ENCODE measurements at places on chromosomes 12 and 14.

- no peak overlapping the region for H3K27ac ChIP-seq
- H3K4me1 ChIP-seq = peaks cover 5% of the 10 kb centered on the region
- H3K4me3 ChIP-seq = no peak overlapping the region
- peak; percentile 89 for DNase-seq
- no peaks in the 10 kb centered on the region for H3K36me3 ChIP-seq
Observed at GRCh38 chr12:67720351-67720856, 71.9 kb downstream of the DYRK2 start.

DNA sequence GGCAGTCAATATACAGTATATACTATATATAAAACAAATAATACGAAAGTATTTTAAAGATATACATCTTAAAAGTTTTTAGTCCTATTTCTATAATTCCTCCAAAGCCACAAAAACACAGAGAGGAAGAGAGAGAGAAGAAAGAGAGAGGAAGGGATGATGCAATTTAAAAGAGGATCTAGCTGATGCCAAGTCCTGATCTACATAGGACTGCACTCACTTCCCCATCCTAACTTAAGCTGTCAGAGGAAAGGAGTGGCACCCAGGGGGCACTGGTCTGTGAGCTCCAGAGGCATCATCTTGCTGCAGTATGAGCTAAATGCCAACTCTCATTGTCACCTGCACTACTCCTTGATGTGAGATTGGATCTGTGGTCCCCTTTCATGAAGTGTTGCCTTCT, 95.8 kb downstream of the C12orf42 start:
- H3K4me1 ChIP-seq = no peaks in the 10 kb centered on the region
- no peak overlapping the region for H3K4me3 ChIP-seq
- DNase-seq = no peak
- H3K27me3 ChIP-seq = no peaks in the 10 kb centered on the region
- H3K36me3 ChIP-seq = no peaks in the 10 kb centered on the region

GRCh38 chr14:65976761-65977404, 509.3 kb upstream of the CCDC196 start:
- H3K4me3 ChIP-seq = no peak overlapping the region
- H3K4me1 ChIP-seq = no peaks in the 10 kb centered on the region
- no peak for DNase-seq
- no peak overlapping the region for H3K27ac ChIP-seq
- H3K36me3 ChIP-seq = no peaks in the 10 kb centered on the region

DNA sequence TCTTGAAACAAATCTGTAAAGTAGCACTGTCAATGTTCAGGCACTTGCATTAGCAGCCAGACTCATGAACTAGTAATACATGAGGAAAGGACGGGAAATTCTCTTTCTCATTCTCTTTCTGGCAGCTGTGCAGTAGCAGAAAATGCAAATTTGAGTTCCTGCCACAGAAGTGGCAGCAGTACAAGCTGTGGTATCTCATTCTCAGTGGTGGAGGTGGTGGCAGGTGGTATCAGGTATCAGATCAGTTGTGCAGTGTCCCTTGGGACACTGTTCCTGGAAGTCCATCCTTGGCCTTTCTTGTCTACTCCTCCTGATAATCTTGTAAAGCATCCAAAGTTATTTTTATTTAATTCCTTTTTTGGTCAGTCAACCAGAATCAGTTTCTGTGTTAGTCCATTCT, 103.0 kb downstream of the C12orf42 start:
- no peaks in the 10 kb centered on the region for H3K4me1 ChIP-seq
- no peak overlapping the region for H3K4me3 ChIP-seq
- H3K27ac ChIP-seq = no peak overlapping the region
- H3K27me3 ChIP-seq = no peaks in the 10 kb centered on the region
- no peak for DNase-seq

- H3K27ac ChIP-seq = no peak overlapping the region
- H3K4me1 ChIP-seq = no peaks in the 10 kb centered on the region
- peaks cover 6% of the 10 kb centered on the region for H3K27me3 ChIP-seq
- no peak overlapping the region for H3K4me3 ChIP-seq
- no peaks in the 10 kb centered on the region for H3K36me3 ChIP-seq
Observed at GRCh38 chr12:9049520-9050133, 60.3 kb downstream of the KLRG1 start.
